ENCODE measurements at places on chromosomes 1 and 21.

DNA sequence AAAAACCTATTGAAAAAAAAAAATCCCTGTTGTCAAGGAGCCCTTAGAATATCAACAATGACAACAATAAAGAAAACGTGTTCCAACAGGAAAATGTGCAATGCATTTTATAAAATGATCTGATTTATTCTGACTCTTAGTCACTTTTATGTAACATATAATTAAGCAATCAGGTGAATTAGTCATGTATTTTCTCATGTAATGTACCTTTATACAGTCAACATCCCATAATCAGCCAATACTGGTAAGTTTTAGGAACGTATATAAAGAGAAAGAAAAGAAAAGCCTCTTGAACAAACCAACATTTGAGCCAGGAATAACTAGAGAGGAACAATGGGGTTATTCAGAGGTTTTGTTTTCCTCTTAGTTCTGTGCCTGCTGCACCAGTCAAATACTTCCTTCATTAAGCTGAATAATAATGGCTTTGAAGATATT lies at the start of gene CLCA4:
TSS of gene CLCA4 (plus strand) at position 292 of the 435 bp plus-strand sequence. CDS start at position 334, 42 bp downstream.
- DNase-seq, result no peak

DNA sequence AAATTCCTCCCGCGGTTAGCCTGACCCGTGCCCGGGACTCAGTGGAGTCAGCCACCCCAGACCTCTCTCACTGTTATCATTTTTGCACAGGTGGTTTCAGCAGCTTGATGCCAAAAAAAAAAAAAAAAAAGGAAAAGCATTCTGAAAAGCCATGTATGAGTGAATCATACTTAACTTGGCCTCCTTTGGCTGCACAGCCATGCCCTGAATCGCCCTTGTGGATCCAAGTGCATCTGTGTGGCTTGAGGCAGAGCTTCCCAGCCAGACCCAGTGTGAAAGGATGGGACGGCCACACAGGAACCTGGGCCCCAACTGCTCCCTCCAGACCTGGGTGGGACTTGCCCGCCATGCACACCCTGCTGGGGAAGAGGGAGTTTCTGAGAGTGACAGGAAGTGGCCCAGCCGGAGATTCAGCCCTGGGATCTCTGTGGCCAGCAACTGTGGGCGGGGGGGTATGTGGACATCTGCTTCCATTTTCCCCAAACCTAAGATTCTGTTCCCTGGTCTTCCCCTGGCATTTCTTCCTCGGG lies 8.6 kb downstream of the YBEY start:
- no peak for DNase-seq

DNA sequence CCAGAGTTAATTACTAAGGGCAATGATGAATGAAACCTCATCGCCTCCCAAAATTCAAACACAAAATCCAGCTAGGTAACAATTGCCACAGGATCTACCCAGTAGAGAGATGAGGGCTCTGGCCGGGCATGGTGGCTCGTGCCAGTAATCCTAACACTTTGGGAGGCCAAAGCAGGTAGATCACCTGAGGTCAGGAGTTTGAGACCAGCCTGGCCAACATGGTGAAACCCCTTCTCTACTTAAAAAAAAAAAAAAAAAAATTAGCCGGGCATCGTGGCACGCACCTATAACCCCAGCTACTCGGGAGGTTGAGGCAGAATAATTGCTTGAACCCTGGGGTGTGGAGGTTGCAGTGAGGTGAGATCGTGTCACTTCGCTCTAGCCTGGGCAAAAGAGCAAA lies 15.8 kb downstream of the CD2 start:
- peak; percentile 71 for DNase-seq

- no peak for DNase-seq
These were observed 22.0 kb downstream of the GNAI3 start for GRCh38 chr1:109570414-109570813.

DNA sequence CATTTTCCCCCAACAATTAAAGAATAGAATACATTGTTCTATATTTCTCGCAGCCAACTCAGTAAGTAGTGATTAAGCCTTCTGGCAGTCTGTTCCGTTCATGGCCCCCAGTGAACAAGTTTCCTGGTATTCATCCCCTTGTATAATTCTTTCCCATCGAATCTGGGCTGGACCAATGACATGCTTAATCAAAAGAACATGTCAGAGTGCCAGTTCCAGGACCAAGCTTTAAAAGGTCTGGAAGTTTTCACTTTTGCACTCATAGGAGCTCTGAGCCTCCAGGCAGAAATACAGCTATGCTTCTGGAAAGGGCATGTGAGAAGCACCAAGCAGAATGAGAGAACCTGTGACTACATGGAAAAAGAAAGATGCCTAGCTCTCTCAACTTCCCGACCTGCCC lies 22.5 kb upstream of the DPYD start:
- DNase-seq, result no peak

DNA sequence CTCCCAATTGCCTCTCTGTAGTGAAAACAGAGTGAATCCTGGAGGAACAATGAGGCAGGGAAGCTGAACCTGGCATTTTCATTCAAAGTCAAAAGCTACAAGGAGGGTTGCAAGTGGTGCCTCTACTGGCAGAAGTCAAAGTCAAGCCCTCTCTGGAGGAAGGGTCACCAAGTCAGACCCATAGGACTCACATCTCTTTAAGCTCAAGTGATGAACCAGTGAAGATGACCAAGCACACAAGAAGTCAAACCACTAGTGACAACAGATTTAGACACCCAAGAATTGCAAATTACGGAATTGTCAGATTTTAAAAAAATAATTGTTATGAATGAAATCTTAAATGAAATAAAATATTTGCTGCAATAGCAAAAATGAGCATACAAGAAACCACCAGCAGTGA lies 81.1 kb upstream of the ATP1B1 start:
- DNase-seq, result no peak

GRCh38 chr21:43364851-43365424 lies 62.0 kb downstream of the SIK1 start:
- DNase-seq, result no peak

GRCh38 chr21:44485796-44486195 lies 30.5 kb downstream of the LRRC3 start:
- no peak for DNase-seq

DNA sequence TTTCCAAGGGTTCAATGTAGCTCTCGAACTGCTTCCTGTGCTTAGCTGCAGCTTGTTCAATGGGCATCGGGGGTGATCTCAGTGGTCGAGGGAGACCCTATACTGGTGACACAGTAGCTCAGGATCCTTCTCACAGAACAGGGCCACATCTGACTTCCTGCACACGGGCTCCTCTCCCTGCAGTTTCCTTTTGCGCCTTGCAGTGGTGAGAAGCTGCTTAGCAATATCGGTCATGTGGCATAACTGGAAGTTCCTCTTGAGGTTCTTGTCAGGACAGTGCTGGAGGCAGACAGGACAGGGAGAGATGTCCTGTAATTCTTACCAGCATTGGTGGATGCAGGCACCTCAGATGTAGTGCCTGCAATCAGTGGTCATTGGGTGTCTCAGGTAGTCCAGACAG lies 140.5 kb upstream of the MAP1LC3C start:
- no peak for DNase-seq

GRCh38 chr1:165330483-165330882 lies 26.0 kb downstream of the LMX1A start:
- DNase-seq, result no peak

DNA sequence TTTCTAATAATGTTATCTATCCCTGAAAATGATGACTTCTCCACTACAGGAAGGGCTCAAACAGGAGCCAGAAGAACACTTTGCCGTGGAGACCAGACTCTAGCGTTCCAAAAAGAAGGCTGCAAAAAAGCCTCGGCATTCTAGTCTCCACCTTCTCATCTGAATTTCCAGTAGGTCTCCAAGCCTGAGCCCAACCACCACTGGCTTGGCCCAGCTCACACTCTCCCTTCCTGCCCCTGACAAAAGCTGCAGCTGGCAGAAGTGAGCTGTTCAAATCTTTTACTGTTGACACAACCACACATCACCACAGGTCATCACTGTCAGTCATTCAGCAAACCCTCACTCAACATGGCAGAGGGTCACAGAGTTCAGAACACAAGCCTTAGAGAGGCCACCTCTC lies 69.3 kb downstream of the CAMK2N1 start:
- DNase-seq, result no peak

DNA sequence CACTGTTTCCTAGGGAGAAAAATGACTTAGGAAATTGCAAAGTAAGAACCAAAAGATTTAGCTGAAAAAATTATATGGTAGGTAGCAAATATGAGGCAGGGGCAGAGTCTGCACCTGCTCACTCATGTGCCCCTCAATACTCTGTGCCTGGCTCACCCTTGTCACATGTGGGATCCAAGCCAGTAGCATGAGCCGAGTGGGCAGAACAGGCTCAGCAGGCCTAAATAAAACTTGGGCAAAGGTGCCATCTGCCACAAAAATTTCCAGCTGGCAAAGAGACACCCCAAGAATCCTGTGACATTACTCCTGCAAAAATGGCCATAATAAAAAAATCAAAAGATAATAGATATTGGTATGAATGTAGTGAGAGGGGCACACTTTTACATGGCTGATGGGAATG lies 1321.2 kb downstream of the NCAM2 start:
- no peak for DNase-seq

- no peak for DNase-seq
These were observed 52.2 kb downstream of the GREM2 start for GRCh38 chr1:240559781-240560180.

- DNase-seq, result no peak
These were observed 101.1 kb downstream of the MACF1 start for GRCh38 chr1:39305555-39305954.

DNA sequence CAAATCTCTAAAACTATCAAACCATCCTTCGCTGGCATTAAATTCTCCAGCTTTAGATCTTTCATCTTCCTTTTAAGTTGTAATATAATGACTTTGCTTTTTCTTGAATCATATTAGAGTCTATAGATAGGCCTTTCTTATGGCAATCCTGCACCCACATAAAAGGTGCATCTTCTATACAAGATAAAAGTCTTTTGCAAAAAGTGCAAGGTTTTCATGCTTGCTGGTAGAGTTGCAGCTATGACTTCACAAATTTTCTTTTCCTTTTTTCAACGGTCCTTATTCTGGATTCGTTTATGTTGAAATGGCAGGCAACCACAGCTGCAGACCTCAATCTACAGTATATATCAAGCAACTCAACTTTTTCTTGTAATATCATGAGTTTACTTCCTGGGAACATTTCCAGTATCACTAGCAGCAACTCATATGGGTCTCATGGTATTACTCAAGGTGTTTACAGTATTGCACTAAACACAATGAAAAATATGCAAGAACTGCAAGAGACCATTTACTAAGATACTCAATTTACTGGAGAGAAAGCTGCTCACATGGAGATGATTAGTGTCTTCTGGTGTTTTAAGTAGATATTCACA lies 22.1 kb downstream of the OMA1 start:
- DNase-seq, result no peak

- no peak for DNase-seq
These were observed 126.1 kb downstream of the PSMG1 start for GRCh38 chr21:39057121-39057520.

- no peak for DNase-seq
These were observed 73.2 kb upstream of the DNAJC6 start for GRCh38 chr1:65235867-65236805.

DNA sequence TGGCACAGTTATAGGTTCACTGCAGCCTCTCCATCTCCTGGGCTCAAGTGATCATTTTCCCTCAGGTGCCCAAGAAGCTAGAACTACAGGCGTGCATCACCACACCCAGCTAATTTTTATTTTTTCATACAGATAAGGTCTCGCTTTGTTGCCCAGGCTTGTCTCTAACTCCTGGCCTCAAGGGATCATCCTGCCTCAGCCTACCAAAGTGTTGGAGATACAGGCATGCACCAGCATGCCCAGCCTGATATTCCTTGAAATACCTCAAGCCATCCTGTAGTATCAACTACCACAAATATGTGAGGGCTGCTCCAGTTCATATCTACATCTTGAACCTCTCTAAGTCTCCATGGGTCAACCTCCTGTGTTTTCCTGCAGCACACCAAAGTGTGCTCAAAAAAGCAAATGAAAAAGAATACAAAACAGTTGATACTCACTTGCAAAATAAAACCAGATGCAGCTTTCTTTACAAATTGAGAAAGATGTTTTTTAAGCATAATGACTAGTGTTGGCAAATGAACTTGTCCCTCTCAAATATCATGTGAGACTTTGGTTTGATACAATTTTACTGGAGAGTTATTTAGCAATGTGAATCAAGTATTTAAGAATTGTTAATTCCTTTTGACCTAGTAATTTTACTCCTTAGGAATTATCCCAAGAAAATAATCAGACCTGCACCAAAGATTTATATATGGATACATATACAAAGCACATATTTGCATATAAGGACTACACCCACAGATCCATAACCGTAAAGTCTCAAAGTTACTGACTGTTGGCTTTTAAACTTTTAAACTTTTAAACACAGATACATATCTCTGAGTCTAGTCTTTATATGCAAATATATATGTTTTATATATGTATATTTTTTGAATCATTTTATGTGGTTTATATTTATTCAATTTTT lies 197.7 kb downstream of the NRIP1 start:
- no peak for DNase-seq

- no peak for DNase-seq
These were observed 73.1 kb upstream of the EDEM3 start for GRCh38 chr1:184827600-184828368.

DNA sequence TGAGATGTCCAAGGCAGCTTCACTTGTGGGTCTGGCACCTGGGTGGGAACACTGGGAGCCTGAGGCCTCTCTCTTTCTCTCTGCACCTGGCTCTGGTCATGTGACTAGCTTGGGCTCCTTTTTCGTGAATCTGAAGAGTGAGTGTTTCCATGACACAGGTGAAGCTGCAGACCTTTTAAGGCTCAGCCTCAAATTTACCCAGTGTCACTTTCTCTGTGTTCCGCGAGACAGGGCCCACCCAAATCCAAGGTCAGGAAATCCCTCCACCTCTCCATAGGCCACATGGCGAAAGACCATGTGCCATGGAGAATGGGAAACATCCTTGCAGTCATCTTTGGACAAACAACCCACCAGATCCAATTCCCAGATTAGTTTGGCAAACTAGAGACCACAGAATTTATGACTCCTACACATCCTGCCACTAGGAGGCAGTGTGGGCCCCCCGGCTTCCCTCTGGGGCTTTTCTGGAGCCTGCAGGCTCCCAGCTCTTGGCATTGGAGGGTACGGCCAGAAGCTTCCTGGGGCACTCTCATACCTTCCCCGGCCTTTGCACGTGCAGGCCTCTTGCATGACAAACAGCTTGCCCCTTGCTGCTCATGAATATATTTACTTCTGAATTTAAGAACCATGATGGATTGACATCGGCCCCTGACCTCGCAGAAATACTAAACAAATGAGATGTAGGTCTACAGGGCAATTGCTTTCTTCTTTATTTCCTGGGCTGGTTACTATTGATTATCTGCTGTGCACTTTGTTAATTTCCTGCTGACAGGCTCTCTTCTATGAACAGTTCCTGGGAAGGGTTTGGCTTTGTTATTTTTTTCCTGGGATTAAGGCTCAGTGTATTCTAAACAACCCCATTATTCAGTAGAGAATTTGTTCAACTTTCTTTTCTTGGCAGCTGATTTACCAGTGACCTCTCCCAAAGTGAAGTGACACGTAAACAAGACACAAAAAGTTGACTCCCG lies 180.7 kb downstream of the KAZN start:
- peak; percentile 47 for DNase-seq

DNA sequence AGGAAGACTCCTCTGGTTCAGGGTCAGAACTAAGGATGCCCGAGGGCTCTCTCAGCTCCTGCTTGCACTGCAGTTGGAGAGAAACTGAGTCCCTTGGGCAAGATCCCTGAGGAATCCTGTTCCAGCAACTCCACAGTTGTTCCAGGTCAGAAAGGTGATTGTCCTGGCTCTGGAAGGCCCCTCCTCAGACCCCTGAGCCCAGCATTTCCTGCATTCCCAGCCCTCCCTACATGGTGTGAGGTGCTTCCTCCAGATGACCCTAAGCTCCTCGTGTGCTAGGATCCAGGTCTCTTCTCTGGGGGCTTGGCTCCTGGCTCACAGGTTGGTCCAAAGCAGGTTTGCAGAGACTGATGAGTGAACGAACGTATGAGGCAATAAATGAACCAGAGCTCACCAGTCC lies 11.5 kb downstream of the LDLRAD1 start:
- no peak for DNase-seq

Data from activated T-cell treated with anti-CD3 and anti-CD28 coated beads, Interleukin-2, amount 50 U/mL, for 24 hours (primary cell).